HTR-8/SVneo (cell line): ENCODE measurements at places on chromosomes 3 and 15.
A peak's percentile ranks its signal among the peaks of the same experiment; 100 is the strongest.

DNA sequence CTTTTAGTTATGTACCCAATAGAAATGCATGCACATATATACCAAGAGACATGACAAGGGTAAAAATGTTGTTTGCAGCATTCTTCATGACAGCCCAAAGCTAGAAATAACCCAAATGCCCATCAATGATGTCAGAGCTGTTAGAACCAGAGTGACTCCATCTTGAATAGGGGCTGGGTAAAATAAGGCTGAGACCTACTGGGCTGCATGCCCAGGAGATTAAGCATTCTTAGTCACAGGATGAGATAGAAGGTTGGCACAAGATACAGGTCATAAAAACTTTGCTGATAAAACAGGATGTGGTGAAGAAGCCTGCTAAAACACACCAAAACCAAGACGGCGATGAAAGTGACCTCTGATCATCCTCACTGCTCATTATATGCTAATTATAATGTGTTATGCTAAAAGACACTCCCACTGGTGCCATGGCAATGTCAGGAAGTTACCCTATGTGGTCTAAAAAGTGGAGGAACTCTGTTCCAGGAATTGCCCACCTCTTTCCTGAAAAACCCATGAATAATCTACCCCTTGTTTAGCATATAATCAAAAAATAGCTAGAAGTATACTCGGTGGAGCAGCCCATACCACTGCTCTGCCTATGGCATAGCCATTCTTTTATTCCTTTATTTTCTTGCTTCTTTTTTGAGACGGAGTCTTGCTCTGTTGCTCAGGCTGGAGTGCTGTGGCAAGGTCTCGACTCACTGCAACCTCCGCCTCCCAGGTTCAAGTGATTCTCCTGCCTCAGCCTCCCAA, 32.9 kb downstream of the ZBTB11 start:
- no peak for DNase-seq

DNA sequence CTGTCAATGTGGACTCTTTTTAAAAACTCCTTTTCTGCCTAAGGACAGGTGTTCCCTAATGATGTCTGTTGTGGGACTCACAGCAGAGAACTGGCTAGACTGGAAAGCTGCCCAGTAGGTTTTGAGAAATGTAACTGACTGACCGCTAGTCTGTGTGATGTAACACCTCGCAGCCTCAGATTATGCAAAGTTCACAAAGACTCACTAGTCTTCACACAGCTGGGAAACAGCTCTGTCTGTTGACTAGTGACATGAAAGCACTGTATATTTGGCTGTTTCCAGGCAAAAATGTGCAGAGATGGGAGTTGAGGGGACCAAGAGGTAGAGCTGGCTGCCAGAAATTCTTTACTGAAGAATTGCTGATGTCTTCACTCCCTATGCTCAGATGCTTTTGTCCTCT, 10.3 kb downstream of the PDZRN3 start:
- DNase-seq = no peak

GRCh38 chr3:102179326-102180177, 255.3 kb upstream of the ZPLD1 start:
- DNase-seq = no peak

GRCh38 chr3:134094491-134094890, 64.8 kb upstream of the SLCO2A1 start:
- no peak for DNase-seq

- DNase-seq = no peak
Observed at GRCh38 chr15:60526127-60526616, 47.2 kb upstream of the ICE2 start.

DNA sequence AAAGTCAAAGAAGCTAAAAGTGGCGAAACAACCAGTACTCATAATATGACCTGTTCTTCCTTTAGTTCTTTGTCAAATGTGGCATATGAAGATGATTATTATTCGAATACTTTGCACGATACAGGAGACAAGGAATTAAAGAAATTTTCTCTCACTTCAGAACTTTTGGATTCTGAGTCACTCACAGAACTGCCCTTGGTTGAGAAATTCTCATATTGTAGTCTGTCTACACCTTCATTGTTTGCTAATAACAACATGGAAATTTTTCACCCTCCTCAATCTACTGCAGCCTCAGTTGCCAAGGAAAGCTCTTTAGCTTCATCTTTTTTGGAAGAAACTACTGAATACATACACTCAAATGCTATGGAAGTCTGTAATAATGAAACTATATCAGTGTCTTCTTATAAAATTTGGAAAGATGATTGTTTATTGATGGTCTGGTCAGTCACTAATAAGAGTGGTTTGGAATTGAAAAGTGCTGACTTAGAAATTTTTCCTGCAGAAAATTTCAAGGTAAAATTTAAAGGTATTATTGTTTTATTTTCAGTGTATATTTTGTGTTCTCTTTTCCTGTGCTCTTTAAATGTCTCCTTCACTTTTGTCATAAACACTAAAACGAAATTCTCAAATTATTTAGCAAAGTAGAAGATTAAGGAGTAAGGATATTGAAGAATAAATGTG, 89.0 kb downstream of the AP4E1 start:
- DNase-seq = no peak

- no peak for DNase-seq
Observed at GRCh38 chr15:88661761-88662556, 23.1 kb downstream of the ISG20 start.

DNA sequence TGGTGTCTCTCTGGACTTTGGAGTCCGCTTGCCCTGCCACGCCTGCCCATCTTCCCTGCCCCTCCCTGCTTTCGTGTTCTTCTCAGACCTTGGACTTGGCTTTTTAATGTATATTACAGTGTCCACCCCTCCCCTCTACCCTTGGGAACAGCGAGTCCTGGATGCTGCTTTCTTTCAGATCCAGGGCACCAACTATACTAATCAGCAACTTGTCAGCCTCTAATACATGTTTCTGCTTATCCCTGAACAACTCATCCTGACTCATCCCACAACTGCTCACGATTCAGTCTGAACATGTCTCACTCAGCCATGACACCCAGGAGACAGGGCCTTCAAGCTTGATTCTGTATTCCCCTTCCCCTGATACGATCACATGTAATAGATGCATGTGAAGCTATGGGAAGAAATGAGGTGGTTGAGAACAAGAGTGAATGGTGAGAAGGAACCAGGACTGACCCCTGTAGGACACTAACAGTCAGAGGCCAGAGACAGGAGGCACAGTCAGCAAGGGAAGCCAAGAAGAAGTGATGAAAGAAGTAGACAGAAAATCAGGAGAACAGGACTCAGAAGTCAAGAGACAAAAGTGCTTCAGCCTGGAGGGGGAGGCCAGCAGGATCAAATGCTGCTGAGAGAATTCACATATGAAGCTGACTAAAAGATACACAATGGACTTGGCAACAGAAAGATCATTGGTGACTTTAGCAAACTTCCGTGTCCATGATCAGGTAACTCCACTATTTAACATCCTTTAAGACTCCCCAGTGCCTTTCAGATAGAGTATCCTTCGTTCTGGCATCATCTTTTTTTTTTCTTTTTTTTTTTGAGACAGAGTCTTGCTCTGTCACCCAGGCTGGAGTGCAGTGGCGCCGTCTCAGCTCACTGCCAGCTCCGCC, 35.4 kb downstream of the BCL2L10 start:
- DNase-seq = peak; percentile 62

GRCh38 chr3:127114337-127115070, 78.4 kb upstream of the PRR23E start:
- no peak for DNase-seq

GRCh38 chr3:109900783-109901182, 563.4 kb upstream of the DPPA4 start:
- DNase-seq = no peak

- DNase-seq = no peak
Observed at GRCh38 chr3:14441240-14441919, 39.0 kb downstream of the SLC6A6 start.

- DNase-seq = no peak
Observed at GRCh38 chr15:53193149-53193548, 403.0 kb upstream of the ONECUT1 start.

- DNase-seq = peak; percentile 68
Observed at GRCh38 chr3:42071904-42072812, 19.0 kb upstream of the TRAK1 start.

GRCh38 chr3:85476891-85477495, 518.2 kb downstream of the CADM2 start:
- DNase-seq = no peak

- DNase-seq = no peak
Observed at GRCh38 chr3:151047636-151048035, 37.8 kb upstream of the MED12L start.

DNA sequence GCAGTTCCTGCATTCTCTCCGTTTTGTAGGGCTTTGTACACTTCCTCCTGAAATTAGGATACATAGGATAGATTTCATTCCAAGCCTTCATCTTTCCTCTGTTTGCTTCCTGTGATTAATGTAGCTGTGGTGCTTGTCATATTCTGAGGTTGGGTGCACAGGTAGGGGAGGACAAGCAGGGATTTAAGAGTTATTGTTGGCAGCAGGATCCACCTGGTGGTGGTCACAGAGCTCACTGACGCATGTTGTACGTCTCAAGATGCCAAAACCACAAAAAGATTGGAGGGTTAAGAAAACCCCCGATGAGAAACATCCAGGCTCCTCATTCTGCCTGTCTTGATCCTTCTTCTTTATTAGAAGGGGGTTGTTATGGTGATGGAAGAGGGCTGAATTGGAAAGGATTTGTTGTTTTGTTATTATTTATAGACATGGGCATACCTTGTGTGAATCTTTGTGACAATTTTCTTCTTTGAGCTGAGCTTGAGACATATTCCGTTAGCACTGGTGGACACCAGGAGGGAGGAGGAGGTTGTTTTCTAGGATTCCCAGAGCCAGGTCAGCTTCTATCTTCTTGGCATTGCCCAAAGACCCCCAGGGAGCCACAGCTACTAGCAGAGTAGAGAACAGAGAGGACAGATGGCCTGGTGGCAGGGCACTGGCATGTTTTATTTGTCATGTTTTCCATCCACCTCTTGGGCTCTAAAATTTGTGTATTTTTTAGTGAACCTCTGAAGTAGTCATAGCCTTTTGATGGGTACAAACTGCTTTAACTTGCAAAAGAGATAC, 57.7 kb upstream of the LARS2 start:
- no peak for DNase-seq
